ENCODE measurements at places on chromosomes 11 and 22.
A peak's percentile ranks its signal among the peaks of the same experiment; 100 is the strongest.

- no peak for DNase-seq
Observed at GRCh38 chr11:46554213-46555147, 39.3 kb downstream of the AMBRA1 start.

- no peak for DNase-seq
Observed at GRCh38 chr22:50112151-50113118, 22.6 kb downstream of the MOV10L1 start.

DNA sequence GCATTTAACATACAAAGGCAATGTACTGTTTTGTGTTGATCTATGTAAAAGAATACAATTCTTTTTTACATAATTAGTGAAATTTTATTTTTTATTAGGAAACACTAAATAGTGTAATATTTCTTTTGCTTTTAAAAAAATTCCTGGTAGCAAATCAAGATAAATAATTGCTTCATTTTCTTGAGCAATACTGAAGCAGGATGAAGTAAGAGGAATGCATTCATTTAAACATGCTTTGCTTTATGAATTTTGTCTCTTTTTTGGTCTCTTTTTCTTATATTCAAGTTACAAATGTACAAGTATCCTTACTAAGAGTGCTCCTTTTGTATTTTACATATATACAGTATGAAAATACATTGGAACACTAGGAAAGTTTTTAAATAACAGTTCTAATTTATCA lies 144.4 kb upstream of the TEAD1 start:
- no peak for DNase-seq

GRCh38 chr11:65903068-65903481 lies 2.9 kb upstream of the FOSL1 start:
- no peak for DNase-seq

- DNase-seq = no peak
Observed at GRCh38 chr11:76315182-76315853, 65.6 kb downstream of the THAP12 start.

GRCh38 chr11:30585892-30586250 lies 282 bp downstream of the MPPED2 start:
- no peak for DNase-seq

GRCh38 chr22:49426098-49426497 lies 401.6 kb downstream of the BRD1 start:
- DNase-seq = no peak

DNA sequence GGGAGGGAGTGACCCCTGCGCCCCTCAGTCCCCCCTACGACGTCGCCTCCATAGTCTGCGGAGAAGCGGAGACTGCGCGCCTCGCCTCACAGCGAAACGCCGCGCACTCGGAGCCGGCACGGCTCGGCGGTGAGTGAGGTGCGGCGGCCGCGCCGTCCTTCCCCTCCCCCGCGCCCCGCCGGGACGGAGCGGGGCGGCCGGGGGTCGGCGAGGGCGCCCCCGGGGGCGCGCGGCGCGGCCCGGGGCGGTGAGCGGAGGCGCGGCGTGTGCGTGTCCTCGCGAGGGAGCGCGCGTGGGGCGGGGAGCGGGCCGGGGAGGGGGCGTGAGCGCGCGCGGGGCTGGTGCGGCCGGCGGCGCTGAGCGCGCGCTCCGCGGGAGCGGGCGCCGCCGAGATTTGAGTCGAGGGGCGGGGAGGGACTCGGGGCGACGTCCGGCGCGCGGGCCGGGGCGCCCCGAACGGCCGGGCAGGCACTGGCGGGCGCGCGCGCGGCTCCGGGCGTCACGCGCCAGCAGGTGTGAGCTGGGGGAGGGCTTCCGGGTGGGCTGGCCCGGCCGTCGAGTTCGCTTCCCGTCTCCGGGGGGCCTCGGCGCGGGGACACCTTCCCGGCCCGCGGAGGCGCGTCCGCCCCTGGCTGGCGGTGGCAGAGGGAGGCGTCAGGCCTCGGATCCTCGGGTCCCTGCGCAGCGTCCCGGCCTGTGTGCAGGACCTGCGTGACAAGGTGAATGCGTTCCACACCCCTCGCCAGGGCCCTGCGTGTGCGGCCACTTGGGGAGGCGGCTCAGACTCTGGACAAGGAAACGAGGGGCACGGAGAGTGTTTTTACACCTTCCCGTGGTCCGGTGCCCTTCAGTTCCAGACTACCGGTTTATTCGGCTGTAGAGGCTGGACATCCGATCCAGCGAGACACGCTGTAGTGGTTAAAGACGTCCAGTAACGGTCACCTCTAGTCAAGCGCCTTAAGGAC lies 50.4 kb downstream of the FAM83F start:
- peak; percentile 65 for DNase-seq

All from stimulated activated CD8-positive, alpha-beta memory T cell treated with anti-CD3 and anti-CD28 coated beads, Interleukin-12 subunit alpha, Interleukin-12 subunit beta, amount 100 ng/mL, for 4 hours (primary cell).